Colonic mucosa (tissue), 4 donors: ENCODE measurements at places on chromosomes 1 and 21. TPM values are rescaled to one million over a fixed set of nuclear protein-coding genes. Genes with fewer than 3 reads are reported as not detected.

DNA sequence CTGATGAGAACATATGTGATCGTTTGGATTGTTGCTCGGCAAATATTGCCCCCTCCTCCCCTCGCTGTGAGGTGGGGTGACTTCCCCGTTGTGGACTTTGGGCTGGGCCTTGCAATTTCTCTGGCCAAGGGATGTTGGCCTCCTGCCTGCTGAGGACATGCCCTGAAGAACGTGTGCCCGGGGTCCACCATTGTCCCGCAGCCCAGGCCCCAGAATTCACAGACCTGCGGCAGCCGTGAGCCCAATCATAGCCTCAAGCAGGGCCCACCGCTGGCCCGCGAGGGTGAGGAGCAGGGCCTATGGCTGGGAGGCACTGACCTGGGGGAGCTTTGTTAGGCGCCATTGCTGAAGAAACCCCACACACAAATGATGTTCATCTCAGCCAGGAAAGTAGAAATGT, 58.3 kb upstream of the ACTRT2 start:
- DNase-seq = no peak

GRCh38 chr1:111576547-111576946, 43.0 kb upstream of the RAP1A start:
- peak; percentile 83 for DNase-seq

- no peak for DNase-seq
Observed at GRCh38 chr1:25854554-25854953, 4.7 kb downstream of the AUNIP start.

DNA sequence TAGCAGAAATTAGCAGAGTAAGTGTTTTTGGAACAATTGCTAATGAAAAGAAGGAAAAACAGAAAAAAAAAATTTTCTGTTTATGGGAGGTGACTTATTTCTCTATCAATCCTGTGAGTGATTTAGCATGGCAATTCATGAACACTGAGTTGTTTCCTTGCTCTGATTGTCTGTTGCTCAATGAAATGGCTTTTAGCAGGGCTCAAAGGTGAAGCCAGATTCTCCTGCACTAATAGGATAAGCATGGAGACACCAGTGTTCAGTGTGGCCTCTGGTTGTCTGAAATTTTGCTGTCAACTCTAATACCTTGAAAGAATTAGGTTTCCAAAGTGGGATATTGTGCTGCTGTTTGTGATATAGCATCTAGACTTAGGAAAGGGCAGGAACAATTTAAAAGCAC, 15.8 kb downstream of the TRIM45 start:
- DNase-seq = no peak

GRCh38 chr21:36690628-36691554, 8.0 kb upstream of the SIM2 start:
- DNase-seq = no peak

DNA sequence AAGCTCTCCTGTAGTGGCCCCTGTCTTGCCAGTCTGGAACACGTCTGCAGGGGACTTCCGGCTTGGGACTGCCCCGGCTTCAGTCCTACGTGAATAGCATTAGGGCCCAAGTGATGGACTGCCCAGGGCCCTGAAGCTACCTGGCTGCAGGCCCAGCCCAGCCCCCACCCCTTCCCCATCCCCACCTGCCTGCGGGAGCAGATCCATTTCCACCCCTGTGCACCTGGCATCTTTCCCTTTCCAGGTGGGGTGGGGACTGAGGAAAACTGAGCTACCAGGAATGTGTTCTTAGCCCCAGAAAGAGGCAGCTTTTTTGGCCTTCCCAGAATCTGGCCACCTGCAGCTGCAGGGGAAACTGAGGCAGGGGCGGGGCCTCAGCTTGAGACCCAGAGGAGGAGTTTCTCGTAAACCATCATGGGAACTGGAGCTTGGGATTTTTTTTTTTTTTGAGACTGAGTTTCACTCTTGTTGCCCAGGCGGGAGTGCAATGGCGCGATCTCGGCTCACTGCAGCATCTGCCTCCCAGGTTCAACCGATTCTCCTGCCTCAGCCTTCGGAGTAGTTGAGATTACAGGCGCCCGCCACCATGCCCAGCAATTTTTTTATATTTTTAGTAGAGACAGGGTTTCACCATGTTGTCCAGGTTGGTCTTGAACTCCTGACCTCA, 3.2 kb downstream of the EDN2 start:
- no peak for DNase-seq

- DNase-seq = no peak
Observed at GRCh38 chr1:10637400-10637799, 159.0 kb downstream of the CASZ1 start.

DNA sequence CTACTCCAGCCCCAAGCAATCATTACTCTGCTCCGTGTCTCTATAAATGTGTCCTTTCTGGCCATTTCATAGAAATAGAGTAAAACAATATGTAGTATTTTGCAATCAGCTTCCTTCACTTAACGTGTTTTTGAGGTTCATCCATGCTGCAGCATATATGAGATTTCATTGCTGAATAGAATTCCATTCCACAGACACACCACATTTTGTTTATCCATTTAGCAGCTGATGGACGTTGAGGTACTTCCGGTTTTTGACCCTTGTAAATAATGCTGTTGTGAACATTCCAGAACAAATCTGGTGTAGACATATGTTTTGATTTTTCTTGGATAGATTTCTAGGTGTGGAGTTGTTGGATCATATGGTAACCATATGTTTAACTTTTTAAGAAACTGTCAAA, 30.7 kb downstream of the ADAM30 start:
- no peak for DNase-seq

GRCh38 chr1:72230746-72231145, 51.6 kb downstream of the NEGR1 start:
- no peak for DNase-seq

DNA sequence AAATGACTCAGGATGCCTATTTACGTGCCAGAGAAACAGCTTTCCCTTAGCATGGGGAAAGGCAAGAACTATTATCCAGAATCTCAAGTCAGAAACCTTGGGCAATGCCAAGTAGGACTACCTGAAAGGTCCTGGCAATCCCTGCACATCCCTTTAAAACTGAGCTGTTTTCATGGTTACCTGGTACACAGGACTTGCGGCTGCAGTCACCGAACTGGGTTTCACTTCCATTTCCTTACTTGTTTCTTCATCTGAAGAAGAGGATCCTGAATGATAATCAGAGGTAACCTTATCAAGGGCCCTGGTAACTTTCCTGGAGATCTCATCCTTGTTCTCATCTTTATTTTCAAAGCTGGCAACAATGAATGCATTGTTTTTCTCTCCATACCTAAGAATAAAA, 14.3 kb downstream of the BTG3 start:
- DNase-seq = no peak

DNA sequence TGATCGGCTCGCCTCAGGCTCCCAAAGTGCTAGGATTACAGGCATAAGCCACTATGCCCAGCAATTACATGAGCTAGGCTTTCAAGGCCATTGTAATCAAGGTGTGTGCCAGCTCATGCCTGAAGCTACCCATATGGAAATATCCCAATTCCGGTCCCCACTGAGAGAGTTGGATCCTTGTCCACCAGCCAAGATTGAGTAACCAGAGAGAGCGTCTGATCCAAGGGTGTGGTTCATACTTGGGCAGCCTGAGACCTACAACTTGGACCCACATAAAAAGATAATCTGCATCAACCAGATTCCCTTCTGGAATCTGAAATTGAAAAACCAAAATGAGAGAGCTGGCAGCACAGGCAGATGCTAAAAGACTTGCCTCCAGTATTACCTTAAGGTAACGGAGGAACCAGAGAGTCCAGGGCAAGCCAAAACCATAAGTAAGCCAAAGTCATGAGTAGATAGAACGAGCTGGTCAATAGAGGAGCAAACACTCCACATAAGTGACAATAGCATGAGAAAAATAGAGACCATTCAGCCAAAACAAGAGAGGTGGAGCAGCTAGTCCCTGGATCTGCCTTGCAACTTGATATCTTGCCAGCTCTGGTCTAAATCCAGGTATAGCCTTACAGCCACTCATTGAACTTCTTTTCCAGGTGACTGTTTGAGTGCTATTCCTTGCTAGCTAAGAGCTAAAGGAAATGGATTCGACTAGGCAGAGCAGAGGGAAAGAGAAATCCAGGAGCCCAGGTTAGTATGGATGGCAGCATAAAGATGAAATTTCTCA, 63.8 kb upstream of the ATP1A1 start:
- no peak for DNase-seq

- peak; percentile 46 for DNase-seq
Observed at GRCh38 chr1:59057211-59057694, 239.6 kb upstream of the FGGY start.

DNA sequence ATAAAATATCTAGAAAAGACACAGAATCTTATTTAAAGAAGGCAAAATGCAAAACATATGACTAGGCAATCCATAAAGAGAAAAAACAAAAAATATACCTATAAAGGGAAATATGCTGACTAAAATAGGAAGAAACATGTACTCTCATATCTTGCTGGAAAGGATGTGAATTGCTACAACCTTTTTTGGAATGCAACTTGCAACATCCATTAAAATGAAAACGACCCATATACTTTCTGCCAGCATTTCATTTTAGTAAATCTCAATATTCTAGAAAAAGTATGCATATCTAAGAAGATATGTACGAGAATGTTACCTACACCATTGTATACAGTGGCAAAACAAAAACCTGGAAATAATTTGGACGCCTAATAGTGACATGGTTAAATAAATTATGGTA, 56.6 kb downstream of the EDEM3 start:
- no peak for DNase-seq

DNA sequence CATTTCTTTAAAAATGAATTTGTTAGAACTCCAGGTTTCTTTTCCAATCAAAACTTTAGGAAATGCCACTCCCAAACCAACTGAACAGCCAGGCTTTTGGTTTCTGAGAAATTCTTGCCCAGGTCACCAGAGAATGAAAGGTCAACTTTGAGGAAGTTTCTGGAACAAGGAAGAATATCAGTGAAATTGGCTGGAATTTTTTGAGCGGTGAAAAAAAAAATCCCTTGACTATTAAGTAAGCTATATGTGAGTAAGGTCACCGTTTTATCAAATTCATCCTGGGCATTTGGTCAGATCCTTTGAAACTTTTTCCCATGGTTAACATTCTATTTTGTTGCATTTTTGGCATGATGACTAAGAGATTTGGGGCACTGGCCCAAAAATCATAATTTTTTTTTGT, 469.3 kb downstream of the LTN1 start:
- DNase-seq = no peak

DNA sequence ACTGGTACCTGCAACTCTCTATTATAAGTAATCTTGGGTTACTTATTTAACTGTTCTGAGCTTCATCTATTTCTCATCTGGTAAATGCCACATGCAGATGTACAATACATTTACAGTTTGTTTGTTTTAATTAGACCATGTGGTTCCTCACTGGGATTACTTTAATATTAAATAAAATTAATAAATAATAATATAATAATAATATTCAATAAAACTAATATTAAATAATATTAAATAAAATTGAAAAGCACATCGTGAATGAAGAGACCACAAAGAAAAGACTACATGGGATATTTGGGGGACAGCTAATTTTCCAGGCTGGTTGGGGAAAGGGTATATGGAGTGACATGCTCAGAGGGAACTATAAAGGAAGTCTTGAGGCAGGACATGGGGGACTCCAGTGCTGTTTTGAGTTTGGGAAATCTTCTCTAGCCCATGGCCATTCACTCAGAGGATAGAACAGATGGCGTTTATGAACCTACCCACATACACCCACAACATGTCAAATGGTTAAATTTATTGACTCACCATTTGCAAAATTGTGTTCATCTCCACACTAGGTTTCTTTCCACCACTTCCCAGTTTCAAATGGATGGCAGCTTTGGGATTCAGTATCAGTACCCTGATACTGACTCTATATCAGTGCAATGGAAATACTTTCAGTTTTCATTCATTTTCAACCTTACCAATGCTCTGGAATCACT, 25.6 kb downstream of the DIRAS3 start:
- no peak for DNase-seq

DNA sequence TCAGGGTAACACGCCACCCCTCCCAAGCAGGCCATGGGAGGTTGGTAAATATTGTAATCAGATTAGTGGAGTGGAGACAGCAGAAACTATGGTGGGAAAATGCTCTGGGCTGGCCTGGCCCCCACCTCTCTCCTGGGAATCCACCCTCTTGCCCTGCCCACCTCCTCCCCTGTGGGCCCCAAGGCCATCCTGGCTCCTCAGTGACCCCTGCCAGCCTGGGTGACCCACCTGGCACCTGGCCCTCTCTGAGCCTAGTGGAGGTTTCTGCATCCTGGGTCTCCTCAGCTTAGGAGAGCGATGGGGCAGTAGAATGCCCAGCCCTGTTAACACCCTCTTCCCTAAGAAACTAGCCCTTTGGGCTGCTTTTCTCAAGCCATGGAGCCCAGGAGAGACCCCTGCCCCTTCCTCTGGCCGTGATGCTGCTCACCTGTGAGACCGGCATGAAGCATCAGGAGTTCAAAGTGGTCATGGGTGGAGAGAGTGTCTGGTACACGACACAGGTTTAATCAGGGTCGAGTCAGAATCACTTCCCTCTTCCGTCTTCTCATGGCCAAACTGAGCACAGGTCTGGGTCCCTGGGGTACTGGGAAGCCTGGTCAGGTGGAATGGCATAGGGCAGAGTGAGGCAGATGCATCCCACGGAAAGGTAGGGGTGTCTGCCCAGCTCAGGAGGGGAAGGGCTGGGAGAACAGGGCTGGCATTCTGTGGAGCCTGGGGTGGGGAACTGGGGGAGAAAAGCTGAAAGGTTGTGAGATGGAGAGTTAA, 10.7 kb upstream of the DMBX1 start:
- DNase-seq = no peak

DNA sequence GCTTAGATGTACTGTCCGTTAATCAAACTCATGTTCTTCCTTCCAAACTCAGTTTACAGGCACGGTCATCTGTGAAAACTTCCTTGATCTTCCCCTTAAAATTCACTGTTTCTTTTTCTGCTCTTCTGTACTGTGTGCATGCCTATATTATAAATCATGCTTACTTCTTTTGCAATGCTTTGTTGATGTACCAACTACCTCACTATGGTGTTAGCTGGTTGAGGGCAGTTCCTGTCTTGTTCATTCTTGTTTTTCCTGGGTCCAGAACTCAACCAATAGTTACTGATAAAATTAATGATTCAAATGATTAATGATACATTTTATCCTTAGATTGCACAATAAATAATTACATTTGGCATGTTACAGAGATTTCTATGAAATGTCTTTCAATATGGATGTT, 163.8 kb downstream of the CHRM3 start:
- DNase-seq = no peak

- DNase-seq = no peak
Observed at GRCh38 chr1:228972576-228972975, 237.3 kb downstream of the RHOU start.

SLC25A34 gene
- total RNA-seq = 3.2 TPM

ACTL8 gene
- total RNA-seq = 2.8 TPM
